ENCODE measurements at places on chromosomes 4 and X.
A peak's percentile ranks its signal among the peaks of the same experiment; 100 is the strongest.

- no peak for DNase-seq
Measured at GRCh38 chr4:15930314-15930713, 8.2 kb downstream of the FGFBP1 start.

- no peak for DNase-seq
Measured at GRCh38 chrX:45668686-45669443, 468.2 kb upstream of the DIPK2B start.

GRCh38 chr4:185529413-185529812 lies 5.9 kb downstream of the PDLIM3 start:
- no peak for DNase-seq

DNA sequence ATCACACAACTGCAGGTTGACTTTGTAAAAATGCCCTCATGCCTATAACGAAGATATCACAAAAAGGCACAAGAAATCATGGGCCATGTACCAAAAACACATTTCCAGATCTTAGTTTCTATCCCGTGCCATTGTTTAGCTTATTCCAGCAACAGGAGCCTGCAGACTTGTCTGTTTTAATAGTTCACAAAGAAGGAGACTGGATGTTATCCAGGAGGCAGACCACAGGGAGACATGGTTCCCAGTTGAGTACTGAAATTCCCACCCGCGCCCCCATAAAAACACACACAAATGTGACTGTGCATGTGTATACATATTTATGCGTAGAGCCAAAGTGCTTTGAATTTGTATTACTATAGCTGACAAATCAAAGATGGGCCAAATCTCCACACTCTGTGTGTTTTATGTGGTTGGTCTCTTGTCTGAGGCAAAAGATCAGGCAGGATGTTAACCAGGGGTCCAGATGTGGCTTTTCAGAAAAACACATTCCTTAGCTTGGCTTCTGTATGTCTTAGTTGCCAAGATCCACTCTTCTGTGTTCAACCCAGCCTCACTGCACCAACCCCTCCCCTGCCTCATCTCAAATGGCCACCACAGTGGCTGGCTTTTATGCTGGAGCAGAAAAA lies 469.2 kb upstream of the DIPK2B start:
- no peak for DNase-seq

DNA sequence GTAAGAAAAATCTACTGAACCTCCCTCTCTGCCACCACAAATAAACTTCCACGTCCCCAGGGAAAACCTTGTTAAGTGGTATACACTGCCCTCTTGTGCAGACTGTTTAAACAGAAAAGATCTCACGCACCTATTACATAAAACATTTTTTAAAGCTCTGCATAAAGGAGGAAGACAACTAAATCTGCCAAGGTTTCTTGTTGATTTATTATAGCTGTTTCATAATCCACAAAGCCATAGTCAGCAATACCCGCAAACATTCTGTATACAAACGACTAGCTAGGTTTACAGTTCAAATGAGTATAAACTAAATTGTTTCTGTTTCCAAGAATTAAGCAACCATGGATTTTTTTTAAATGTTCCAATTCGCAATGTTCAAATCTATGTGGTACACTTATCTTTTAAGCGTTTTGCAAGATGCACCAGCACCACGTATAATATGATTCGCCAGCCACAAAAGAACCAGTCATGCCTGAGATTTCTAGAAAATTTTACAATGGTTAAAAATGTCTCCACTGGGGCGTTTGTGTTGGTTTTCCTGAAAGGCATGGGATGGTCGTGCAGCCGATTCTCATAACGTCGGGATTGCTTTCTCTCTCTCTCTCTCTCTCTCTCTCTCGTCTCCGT lies 164.6 kb downstream of the PRKX start:
- peak; percentile 78 for DNase-seq

- DNase-seq: no peak
Measured at GRCh38 chr4:112206431-112206830, 25.2 kb upstream of the AP1AR start.

DNA sequence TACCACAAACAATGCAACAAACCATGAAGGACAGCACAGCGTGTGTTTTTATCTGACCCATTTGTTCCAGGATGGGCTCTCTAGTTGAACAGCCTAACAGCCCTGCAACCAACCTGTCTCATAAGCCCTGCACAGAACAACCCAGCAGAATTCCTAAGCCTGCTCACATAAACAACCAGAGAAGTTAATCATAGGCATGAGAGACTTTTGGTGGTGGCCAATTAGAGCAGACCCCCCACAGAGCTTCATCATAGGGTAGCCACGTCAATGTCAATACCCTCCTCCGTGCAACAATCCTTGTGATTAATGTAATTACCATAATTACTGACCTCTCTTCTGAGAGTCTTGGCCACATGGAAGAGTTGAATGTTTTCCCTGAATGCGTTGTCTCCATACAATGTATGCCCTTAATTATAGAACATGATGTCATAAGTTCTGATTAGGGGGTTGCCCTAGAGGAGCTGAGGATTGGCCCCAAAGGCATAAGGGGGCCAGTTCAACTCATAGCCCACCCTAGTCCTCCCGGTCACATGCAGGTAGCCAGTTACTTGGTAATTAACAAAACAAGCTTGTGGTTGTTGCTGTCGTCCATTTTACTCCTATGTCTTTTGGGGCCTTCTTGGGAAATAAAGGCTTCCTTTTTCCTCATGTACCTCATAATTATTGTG lies 92.7 kb downstream of the SYNPO2 start:
- no peak for DNase-seq

- DNase-seq: peak; percentile 86
Measured at GRCh38 chr4:165207431-165208220, at the start of gene KLHL2. KLHL2 (plus strand) TSS chr4:165207561; CDS start chr4:165207877, 316 bp downstream.

DNA sequence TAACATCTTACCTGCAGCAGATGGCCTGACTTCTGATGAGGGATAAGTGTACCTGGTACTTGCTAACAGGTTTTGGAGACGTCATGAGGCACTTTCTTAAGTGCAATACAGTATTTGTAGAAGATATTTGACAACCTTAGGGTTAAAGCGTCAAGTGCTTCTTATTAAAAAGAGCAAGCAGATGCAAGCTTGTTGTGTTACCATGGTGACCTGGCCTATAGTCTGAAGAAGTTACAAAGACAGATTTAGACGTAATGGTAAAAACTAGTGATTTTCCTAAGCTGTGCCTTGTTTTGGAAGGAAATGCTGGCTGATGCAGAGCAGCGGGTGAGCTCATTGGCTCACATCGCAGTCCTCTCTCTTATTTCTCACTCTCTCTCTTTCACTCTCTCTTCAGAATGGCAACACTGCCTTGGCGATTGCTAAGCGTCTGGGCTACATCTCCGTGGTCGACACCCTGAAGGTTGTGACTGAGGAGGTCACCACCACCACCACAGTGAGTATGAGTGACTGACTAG lies 243.6 kb downstream of the ANK2 start:
- DNase-seq: peak; percentile 91

DNA sequence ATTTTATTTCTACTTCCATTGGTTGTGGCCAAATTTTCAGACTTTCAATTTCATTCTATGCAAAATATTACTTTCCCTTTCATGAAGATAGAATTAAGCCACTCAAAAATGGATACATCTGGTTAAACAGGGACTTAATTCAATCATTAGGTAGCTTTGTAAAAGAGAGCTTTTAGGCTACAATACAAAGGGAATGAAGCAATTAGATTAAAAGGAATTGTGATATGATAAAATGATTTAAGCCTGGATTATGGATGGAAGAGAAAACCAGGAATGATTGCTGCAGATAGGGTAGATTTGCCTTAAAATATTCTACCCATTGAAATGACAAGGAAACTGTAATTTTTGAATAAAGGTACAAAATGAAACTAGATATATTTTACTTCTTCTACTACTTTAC lies 134.6 kb upstream of the PDHA2 start:
- DNase-seq: no peak

DNA sequence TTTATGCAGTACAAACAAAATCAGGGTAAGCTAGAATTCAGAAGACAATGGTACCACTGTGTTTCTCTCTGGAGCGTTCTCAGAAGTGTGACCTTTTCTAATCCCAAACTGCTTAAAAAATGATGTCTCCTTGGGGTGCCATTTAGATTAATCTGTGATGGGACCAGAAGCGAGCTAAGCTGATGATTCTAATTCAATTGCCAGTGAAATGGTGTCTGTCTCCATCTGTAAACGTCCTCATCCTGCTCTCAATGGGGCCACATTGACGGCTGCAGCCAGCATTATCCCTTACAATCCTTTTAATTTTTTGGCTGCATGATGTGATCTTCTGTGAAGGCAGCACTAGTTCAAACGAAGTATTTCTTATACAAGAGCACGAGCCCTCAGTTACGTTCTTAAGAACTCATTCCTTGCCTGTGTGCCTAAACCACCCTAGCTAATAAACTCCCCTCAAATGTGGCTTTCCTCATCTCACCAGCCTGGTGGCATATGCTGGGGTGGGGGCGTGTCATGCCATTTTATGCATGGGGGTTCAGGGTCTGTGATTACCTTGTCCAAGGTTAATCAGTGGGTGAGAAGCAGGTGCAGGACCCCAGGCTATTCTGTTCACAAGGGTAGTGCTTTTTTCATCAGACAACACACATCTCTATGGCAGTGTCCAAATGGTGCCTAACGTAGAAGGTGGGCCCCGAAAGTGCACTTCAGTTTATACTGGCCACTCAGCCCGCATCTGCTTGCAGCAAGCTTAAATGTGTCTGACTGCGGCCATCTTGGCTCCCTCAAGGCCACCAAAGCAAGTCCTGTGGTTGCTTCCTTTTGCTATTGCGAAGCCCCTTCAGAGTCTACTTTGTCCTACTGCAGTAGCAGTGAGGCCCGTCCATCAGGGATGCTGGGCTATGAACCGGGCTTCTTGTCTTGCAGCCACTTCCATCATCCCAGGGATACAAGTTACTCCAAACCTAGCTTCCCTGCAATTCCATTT lies 45.7 kb upstream of the SLC2A9 start:
- DNase-seq: no peak

- no peak for DNase-seq
Measured at GRCh38 chr4:75654905-75655304, 18.3 kb downstream of the G3BP2 start.

GRCh38 chr4:6875431-6875831 lies 34.2 kb upstream of the TBC1D14 start:
- DNase-seq: peak; percentile 89

GRCh38 chrX:7514871-7515599 lies 327.9 kb upstream of the VCX start:
- no peak for DNase-seq

GRCh38 chrX:40192196-40192595 lies 94.4 kb upstream of the BCOR start:
- no peak for DNase-seq

DNA sequence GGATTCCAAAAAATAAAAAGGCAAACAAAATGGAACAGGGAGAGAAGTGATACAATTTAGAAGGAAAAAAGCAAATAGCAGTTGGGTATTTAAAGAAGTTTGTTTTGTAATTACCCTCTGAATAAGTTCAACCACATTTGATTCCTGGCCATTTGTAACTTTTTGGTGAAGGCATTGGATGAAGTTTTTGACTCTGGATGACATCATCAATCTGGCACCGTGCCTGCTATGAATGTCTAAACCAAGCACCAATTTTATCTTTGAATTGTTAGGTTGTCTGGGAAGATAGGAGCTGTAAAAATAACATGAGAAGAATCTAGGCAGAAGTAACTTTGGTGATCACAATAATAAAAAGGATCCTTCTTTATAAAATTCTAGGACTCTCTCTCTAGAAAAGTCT lies 29.5 kb downstream of the TMPRSS11A start:
- DNase-seq: peak; percentile 7

GRCh38 chr4:13548984-13549546 lies 4.8 kb upstream of the NKX3-2 start:
- peak; percentile 90 for DNase-seq

- DNase-seq: no peak
Measured at GRCh38 chr4:48649505-48649904, 130.6 kb downstream of the FRYL start.

DNA sequence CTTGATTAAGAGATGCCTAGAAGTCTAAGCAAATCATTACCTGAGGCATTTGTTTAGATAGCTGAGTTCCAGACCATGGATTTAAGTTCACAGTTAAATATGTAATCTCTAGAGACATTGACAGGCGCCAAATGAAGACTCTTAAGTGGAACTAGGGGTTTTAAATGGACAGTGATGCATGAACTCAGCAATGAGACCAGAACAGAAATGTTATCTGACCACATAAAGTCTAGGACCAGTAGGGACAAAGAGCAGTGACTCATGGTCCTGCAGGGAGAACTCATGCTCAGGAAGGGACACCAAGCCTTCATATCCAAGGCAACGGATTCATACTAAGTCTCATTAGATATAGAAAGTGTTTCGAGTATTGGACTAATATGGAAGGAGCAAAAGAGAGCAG lies 152.3 kb downstream of the PPARGC1A start:
- DNase-seq: no peak

- peak; percentile 89 for DNase-seq
Measured at GRCh38 chr4:1209821-1210220, 37.4 kb upstream of the SPON2 start.
